ENCODE measurements at places on chromosomes 6 and 20.
A peak's percentile ranks its signal among the peaks of the same experiment; 100 is the strongest.

DNA sequence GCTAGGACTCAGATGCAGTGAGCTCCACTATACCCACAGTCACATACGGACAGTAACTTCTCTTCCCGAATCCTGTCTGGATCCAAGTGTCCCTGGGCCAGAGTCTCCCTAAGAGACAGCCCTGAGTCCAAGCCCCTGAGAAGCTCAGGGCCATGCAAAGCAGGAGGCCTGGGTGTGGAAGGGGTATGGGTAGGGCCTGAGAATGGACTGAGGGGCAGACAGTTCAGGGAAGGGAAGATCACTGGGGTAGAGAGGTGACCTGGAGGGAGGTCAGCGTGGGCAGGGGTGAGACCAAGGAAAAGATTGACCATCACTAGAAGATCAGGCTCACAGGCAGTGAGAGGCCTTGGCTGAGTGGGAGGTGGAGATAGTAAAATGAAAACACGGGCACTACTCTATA is 8.8 kb downstream of the RPS6KA2 start:
- no peak for DNase-seq

- DNase-seq: no peak
These were observed 3.2 kb upstream of the RFPL4B start for GRCh38 chr6:112343977-112344376.

- peak; percentile 30 for DNase-seq
These were observed 79.0 kb downstream of the ALDH8A1 start for GRCh38 chr6:134870677-134871498.

GRCh38 chr20:37365760-37366638 is 20.1 kb downstream of the SRC start:
- DNase-seq: no peak

DNA sequence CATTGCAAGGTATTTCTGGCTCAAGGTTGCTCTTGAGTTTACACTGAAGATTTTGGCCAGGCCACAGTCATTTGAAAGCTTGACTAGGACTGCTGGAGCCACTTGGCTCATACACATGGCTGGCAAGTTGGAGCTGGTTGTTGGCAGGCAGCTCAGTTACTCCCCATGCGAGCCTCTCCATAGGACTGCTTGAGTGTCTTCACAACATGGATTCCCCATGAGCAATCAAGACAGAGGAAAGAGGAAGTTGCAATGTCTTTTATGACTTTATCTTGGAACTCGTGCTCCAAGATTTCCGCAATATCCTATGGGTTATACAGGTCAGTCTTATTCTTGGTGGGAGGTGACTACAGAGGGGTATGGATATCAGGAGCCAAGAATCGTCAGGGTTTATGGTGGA is 1.4 kb upstream of the MANBAL start:
- DNase-seq: no peak

DNA sequence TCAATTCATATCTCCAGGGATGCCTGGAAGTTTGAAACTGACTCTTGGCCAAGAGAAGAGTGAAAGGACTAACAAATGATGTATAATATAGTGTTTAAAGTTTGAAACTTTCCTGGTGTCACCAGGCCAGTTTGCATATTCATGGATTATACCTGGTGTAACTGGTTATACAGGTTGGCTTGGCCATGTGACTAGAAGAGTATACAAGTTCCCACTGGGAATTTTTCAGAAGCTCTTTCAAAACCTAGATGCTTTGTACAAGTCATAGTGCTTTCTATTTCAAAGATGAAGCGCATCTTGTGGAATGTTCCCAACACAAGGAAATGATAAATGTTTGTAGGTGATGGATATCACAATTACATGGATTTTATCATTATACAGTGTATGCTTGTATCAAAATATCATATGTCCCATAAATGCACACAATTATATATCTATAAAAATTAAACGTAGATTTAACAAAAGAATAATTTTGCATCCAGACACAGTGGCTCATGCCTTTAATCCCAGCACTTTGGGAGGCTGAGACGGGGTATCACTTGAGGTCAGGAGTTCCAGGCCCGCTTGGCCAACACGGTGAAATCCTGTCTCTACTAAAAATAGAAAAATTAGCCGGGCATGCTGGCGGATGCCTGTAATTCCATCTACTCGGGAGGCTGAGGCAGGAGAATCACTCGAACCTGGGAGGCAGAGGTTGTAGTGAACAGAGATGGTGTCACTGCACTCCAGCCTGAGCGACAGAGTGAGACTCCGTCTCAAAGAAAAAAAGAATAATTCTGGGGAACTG is 1420.2 kb downstream of the GRIK2 start:
- DNase-seq: no peak
